ENCODE measurements at places on chromosomes 6 and 20.

GRCh38 chr6:108484016-108484415 is 76.7 kb upstream of the FOXO3 start:
- DNase-seq: no peak

DNA sequence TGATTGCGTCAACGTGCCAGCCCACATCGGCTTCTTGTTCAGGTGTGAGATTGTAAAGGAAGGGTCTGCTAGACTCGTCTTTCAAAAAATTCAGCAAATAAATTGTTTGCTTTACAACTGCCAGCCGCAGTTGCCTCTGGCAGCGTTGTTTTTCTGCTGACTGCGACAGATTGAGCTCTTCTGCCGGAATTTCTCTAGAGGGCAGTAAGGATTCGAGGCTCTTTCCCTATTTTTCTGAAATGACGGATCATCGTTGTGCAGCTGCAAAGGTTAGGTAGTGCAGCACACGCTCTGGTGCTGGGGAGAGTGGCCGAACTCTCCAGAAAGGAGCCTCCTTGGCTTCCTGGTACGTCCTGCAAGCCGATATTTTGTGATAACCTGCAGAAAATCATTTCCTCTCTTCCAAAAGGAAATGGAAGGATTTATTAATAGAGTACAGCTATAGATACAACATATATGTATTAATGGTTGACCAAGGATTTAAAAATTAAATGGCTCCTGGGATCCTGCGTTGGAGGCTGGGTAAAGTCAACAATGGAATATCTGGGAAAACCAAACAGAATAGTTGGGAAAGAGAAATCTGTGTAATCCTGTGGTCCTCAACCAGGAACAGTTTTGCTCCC is 121.9 kb upstream of the ZFP64 start:
- peak; percentile 67 for DNase-seq

DNA sequence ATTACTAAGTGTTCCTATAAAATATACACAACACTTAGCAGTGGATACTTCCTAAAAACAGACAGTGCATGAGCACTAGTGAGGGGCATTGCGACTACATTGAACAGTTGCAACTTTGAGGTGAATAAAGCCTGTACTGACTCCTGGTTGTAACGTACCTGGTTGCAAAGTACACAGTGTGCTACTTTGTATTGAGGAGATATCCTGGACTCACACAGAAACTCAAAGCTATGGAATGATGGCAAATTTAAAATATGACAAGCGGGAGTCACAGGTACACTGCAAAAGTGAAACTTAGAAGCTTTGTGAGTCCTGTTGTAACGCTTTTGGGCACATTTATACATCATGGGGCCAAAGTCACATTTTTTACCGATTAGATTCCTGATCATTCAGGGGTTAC is 55.6 kb upstream of the HLA-A start:
- DNase-seq: no peak

DNA sequence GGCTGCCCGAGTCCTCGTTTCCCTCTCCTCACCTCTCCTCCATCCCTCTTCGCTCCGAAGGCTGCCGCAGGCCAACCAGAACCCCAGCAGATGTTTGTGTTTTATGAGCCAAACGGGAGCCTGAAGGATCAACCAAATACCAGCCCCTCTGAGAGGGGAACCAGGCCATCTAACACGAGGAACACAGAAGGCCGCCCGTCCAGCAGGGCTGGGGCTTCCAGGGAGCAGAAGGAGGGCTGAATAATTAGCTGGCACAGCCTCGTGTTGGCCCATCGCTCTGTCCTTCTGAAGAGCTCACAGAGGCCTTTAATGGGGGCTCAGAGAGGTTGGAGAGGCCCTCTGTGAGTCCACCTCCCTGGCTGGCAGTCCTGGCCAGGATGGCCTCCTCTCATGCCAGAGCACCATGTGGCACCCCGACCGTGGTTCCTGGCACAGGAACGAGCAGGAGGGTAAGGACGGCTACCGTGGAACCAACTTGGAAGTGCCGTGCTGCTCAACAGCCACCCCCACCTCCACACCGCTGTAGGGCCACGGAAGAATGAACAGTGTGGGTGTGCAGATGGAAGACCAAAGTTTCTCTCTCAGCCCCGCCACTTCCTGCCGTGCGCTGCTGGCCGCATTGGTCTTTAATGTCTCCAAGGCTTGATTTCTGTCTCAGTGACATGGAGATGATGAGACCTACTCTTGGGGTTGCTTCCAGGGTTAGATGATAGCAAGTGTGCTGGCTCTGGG is 155.2 kb downstream of the SCML4 start:
- DNase-seq: no peak
